ENCODE measurements at places on chromosomes 6 and 20.

GRCh38 chr20:21510414-21511384 is 3.2 kb downstream of the NKX2-2 start:
- DNase-seq = no peak

DNA sequence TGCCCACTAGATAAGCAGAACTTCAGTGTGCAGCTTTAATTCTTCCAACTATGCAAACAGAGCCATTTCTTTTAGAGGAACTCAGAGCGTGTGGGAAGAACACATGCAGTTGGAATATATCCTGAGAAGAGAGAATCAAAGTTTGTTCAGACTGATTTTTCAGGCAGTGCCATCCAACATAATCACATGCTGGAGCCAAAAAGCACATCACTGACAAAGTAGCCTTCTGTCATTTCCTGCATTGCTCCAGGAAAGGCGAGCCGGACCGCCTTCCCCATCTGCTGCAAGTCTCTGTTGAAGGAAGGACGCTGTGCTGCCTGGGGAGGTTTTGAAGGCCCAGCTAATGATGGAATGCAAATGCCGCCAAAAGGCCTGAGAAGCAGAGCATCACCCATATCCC is 98.4 kb downstream of the DOK5 start:
- no peak for DNase-seq

- DNase-seq = no peak
Measured at GRCh38 chr6:125598422-125598821, 151.0 kb upstream of the HEY2 start.

DNA sequence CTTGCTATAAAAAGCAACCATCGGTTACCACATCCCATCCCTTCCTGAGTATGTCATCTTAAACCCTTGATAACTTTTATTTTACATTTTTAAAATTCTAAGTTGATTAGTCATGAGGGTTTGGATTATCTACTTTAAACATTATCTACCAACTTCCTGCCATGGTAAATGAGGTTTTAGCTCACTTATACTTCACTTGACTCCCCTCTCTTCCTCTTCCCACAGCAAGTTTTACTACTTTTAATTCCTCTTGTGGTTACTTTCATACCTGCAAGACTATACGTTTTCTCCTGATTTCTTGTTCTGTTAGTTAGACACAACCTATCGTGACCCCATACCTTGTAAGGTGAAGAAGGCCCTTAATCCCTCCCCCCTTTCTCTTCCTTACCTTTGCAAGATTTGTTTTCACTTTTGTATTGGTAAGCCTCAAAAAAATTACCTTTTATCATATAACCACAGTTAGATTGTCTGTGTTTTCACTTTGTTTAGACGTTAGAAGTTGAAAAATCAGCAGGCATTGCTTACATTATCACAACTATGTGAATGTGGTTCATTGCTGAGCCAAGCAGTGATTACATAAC is 60.1 kb upstream of the OGFRL1 start:
- DNase-seq = no peak

- DNase-seq = no peak
Measured at GRCh38 chr6:41494212-41495110, 51.7 kb upstream of the FOXP4 start.

DNA sequence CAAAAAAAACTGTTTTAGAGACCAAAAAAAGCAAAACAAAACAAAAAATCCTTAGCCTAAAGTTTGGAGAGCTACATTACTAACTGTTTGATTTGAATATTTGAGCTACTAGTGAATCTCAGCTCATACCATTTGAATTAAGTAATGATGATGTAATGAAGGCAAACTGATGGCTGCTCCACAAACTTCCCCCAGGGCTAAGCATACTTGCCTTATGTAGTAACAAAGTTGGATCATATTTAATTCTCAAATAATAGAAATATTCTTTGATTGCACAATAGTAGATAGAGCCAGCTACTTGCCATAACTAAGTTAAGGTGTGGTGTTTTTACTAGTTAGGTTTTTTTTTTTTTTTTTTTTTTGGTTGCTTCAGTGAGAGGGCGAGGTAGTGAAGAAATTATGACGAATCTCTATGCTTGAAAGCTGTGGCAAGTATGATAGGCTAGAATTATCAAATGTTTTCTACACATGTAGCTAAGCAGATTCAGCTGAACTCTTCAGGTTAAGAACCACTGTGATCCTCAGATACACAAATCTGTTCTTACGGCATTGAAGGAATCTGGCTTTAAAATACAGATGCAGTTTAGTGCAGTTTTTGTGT is 2.9 kb downstream of the RAB32 start:
- no peak for DNase-seq
